ENCODE measurements at places on chromosomes 5 and 9.

DNA sequence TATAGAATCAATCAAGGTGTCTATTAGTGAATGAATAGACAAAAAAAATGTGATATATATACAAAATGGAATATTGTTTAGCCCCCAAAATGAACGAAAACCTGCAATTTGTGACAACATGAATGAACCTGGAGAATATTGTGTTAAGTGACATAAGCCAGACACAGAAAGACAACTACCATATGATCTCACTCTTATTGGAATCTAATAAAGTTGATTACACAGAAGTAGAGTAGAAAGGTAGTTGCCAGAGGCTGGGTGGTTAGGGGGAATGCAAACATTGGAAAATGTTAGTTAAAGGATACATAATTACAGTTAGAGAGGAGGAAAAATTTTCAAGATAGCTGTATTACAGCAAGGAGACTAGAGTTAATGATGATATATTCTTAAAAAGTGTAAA is 1962.3 kb downstream of the EFNA5 start:
- DNase-seq = no peak

DNA sequence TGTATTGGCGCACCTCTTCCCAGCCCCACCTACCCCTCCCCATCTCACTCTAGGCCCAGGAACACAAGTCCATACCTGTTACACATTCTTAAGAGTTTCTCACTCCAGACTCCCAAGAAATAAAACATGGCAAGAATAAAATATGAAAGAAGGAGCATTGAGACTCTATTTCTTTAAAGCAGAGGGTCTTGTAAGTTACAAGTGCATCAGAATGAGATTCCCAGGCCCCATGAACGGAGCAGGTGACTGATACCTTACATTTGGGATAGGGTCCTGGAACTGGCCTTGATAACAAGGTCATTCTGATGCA is 5.7 kb downstream of the EGR1 start:
- no peak for DNase-seq

GRCh38 chr9:128689820-128690683 is 1.0 kb downstream of the SET start:
- peak; percentile 58 for DNase-seq

- DNase-seq = no peak
Observed at GRCh38 chr9:108012886-108013665, 523.5 kb upstream of the KLF4 start.

GRCh38 chr5:21817668-21818369 is 1035.3 kb downstream of the CDH12 start:
- no peak for DNase-seq

DNA sequence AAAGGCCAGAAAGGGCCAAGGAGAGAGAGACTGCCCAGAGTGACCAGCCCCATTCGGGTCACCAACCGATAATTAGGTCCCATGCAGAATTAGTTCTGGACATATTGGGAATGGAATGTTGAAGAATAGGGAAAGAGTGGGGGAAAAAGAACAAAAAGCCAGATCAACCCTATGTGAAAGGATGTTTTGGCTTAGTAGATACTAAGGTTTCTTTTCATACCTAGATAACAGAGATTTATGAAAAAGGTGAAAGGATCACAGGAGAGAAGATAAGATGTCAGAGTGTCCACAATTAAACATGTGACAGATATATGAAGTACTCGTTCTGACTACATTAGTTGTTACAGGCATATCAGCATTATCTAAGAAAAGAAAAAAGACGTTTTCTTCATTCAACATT is 52.1 kb downstream of the MARCHF3 start:
- no peak for DNase-seq

GRCh38 chr5:129639331-129639730 is 108.6 kb upstream of the MINAR2 start:
- no peak for DNase-seq

DNA sequence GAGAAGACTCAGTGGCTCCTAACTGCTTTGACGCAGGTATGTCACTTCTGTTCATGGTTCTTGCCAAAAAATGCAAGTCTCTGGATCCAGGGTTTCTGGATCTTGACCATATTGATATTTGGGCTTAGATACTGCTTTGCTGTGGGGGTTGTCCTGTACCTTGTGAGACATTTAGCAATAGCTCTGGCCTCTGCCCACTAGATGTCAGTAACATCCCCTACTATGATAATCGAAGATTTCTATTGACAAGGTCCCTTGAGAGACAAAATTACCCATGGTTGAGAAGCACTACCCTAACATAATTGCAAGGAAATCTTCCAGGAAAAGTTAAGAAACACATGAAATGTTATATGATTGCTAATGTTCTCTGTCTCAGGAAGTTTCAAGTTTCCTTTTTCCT is 285.4 kb downstream of the TMEM232 start:
- no peak for DNase-seq

GRCh38 chr5:79077680-79078365 is 8.3 kb downstream of the BHMT2 start:
- no peak for DNase-seq

DNA sequence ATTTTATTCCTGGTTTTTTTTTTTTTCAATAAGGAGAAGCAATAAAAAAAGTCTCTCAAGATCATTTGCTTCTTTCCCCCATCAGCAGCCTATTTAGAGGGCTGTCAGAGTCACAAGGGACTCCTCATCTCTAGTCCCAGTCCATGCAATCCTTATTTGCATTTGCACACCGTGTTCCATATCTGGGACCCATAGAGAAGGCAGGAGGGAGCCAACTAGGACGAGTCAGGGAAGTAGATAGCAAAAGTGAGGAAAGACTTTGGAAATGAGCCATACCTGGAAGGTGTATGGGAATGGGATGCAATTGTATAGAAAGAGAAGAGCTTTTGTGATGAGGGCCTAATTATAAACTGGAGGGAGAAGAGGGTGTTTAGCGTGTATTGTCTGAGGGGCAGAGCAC is 160.0 kb downstream of the PIK3R1 start:
- no peak for DNase-seq

- DNase-seq = no peak
Observed at GRCh38 chr5:138725818-138726416, 27.3 kb upstream of the CTNNA1 start.

DNA sequence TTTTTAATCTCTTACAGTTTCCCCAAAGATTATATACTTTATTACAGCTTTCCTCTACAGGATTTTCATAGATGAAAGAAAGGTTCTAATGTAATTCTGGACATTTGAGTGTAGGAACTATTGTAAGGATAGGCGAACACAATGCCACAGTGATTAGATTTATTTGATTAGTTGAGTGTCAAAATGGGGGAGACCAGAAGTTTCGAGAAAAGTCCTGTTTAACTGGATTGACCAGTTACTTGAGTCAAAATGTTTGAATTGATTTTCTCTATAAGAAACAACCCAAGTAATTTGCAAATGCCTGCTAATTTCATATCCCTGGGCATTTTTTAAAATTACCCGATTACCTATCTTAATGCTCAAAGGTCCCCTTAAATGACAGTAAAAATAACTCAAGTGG is 50.6 kb downstream of the SMARCA2 start:
- DNase-seq = no peak

GRCh38 chr9:133371261-133371711 is 4.6 kb downstream of the SURF4 start:
- DNase-seq = peak; percentile 59

- DNase-seq = no peak
Observed at GRCh38 chr9:70564468-70565335, 150.2 kb upstream of the KLF9 start.

DNA sequence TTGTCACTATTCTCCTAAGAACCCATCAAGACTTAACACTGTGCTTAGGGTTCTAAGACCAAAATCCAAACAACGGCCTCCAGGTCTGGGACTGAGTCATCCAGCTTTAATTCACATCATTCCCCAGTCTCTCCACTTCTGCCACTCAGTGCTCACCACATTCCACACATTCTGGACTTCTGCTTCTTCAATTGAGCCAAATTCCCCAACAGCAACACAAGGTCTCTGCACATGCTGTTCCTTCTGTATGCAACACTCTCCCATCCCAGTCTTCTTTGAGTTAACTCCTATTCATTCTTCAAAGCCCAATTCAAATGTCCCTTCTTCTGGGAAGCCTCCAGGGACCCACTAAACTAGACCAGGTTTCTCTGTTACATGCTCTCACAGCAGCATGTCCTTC is 97.8 kb downstream of the GPR21 start:
- DNase-seq = no peak

DNA sequence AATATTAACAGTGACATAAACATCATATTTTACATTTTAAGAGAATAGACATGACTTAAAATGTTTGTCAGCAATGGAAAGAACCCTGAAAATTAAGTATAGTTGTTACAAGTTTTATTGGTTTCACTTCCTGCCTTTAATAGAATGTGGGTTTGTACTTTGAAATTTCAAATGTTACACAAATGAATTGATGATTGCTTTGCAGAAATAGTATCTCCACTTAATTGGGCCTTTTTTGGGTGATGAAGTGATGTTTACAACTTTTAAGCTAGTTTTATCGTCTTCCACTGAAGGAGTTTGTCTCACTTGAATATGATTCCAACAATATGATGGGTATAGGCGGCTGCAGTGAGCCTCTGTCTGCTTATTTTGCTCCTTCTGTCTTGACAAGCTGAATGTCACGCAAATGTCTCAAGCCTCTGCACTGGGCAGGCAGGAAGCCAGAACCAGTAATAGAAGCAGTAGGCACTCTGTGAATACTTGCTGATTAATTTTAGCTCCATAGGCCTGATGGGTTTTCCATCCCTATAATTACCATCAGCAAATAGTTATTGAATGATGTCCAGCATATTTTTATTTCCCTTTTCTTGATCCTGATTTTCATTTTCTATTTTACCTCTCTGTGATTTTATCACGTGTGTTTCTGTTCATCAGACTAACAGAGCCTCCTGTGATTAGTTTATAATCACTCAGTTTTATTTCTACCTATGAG is 10.6 kb upstream of the NR3C1 start:
- DNase-seq = no peak

- DNase-seq = no peak
Observed at GRCh38 chr9:3696368-3696767, 170.6 kb upstream of the RFX3 start.

DNA sequence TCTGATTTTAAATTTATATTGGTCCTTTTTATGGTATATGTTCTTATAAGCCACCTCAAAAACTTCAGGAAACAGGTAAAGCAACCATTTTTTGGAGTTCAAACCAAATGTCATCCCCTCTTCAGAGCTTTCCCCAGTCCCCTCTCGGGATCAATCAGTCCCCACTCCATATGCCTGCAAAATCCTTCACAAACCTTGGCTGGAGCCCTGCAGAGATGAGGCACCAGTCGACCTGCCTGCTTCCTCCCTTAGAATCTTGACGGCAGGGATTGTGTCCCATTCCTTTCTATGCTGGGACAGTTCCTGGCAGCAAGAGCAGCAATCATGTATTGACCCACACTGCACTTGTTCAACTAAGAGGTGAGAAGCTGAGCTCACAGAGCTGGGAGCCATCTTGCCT is 22.6 kb downstream of the B4GALT1 start:
- no peak for DNase-seq

GRCh38 chr9:32524892-32525708 is 896 bp downstream of the RIGI start:
- no peak for DNase-seq

GRCh38 chr9:117649126-117649525 is 55.1 kb upstream of the TLR4 start:
- DNase-seq = no peak

DNA sequence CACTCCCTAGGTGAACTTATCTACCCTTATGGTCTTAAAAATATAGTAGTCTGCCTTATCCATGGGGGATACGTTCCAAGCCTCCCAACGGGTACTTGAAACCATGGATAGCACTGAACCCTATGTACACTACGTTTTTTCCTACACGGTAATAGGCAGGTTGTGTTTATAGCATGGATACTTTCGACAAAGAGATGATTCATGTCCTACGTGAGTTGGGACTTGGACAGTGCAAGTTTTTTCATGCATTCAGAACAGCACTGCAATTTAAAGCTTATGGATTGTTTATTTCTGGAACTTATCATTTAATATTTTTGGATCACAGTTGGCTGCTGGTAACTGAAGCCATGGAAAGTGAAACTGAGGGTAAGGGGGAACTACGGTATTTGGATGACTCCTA is 88.1 kb downstream of the CNTLN start:
- DNase-seq = no peak

DNA sequence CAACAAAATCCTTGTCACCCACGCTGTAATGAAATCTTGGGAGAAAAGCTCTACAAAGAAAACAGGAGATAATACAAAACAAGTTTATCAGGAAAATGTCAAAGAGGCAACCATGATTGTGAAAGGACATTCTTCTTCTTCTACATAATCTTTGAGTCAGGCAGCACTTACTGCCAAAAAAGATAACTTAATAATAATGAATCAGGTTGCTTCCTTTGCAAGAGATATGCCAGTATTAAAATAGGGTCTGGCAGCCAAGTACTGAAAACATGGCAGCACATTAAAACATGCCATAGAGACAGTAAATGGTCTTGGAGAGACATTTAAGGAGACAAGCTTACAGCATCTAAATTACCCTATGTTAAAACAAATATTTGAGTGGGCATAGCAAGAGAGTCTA is 1573.4 kb downstream of the EFNA5 start:
- DNase-seq = no peak

- DNase-seq = no peak
Observed at GRCh38 chr5:44661851-44662250, 146.9 kb upstream of the MRPS30 start.

DNA sequence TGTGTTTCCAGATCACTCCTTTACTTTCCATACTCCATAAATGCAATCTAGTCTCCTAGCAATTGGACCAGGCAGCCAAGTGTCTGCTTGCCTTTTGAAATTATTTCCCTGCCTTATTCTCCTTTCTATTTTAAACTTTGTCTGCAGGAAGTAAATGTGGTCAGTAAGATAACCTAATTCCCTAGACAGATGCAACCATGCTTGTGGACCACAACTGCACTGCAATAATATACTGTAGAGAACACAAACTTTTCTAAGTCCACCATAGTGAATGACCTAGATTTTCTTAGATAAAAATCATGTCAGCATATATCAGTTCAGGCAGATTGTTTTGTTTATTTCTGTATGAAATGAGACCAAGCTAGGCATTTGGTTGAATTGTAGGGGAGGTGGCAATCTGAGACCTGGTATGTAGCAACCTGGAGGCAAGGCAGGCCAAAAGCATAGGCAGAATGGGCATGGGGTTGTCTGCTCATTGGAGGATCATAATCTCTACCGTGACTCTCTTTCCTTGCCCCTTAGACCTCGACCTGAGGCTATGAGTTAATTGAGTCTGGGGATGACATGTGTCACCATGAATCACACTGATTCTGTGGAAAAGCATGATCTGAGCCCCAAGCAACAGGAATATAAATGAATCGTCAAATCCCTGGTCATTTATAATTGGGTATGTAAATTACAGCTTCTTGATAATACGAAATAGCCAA is 20.7 kb downstream of the ACTL7B start:
- DNase-seq = no peak

- DNase-seq = no peak
Observed at GRCh38 chr9:116589392-116590354, 97.4 kb upstream of the TRIM32 start.

GRCh38 chr5:52840277-52841050 is 52.7 kb downstream of the ITGA1 start:
- no peak for DNase-seq
